Activated CD8-positive, alpha-beta T cell treated with anti-CD3 and anti-CD28 coated beads for 36 hours (primary cell): ENCODE measurements at places on chromosomes 1 and 21. TPM values are rescaled to one million over a fixed set of nuclear protein-coding genes. Genes with fewer than 3 reads are reported as not detected.

DNA sequence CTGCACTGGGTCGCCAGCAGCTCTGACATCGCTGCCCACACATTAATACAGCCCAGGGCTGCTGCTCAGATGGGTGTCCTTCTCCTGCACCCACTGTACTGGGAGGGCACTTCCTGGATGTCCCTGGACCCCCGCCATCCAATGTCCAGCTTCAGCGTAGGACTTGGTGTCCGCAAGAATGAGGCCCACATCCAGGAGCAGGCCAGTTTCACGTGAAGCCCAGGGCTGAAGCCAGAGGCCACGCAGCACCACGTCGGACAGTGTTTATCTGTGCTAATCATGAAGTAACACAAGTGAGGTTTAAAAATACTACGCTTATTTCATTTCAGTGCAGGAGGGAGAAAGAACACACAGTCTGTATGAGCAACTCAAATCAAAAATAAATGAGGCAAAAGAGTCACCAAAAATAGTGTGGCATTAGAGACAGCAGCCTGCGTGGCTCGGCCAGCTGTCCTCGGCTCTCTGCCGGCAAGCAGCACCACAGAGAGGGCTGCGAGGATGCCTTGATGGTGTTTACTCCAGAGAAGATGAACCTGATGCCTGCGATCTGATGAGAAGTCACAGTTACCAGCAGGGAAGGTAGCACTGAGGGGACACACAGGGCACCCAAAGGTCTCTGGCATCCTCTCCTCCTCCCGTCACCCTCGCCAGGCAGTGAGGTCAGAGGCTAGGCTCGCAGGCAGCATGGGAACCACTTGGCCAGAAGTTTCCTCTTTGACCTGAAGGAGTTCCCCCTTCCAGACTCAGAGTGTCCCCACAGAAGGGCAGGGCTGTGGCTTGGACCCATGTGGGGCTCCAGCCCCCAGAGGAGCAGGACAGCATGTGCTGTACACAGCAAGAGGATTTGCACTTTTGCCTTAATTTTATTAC is 22.1 kb upstream of the NPHP4 start:
- no peak for DNase-seq

- no peak for DNase-seq
Measured at GRCh38 chr1:93705892-93706500, 24.4 kb upstream of the BCAR3 start.

- peak; percentile 89 for DNase-seq
Measured at GRCh38 chr1:234722904-234723720, 113.1 kb upstream of the IRF2BP2 start.

GRCh38 chr1:182227864-182228547 is 163.6 kb downstream of the GLUL start:
- no peak for DNase-seq

- peak; percentile 22 for DNase-seq
Measured at GRCh38 chr1:167601442-167602383, 28.3 kb upstream of the RCSD1 start.

- DNase-seq: no peak
Measured at GRCh38 chr1:26098602-26099001, 13.0 kb upstream of the PDIK1L start.

DNA sequence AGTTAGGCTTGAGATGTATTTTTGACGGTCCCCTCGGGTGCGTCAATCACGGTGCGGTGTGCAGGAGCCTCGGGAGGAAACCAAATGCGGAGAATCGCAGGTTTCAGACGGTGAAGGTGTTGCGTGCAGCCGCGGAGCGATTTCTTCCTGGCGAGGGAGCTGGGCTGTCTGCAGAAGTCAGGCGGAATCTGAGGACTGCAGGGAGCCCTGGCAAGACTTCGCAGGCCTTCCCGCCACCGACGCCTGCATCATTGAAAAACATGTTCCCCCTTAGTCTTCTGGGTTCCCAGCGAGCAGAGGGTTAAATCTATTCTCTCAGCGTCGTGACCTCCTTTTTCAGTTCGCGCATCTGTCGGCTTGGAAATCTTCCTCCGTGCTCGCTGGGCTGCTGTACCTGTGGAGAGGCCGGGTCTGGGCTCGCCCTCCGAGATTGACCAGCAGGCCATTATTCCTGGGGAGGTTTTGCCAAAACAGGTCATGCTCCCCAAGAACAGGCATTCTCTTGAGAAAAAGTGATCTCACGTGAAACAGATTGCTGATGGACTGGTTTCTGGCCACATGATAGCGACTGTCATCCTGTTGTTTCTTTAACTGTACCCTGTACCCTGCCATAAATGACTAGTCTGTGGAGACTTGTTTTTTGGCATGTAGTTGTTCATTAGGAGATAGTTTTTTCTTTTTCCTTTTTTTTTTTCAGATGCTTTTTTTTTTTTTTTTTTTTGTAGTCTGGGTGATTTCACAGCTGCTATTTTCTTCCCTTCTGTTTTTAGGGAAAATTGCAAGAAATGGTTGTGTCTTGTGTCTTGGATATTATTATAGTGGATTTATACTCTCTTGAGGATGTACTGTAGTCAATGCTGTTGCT is 894 bp downstream of the EPB41 start:
- peak; percentile 69 for DNase-seq

DNA sequence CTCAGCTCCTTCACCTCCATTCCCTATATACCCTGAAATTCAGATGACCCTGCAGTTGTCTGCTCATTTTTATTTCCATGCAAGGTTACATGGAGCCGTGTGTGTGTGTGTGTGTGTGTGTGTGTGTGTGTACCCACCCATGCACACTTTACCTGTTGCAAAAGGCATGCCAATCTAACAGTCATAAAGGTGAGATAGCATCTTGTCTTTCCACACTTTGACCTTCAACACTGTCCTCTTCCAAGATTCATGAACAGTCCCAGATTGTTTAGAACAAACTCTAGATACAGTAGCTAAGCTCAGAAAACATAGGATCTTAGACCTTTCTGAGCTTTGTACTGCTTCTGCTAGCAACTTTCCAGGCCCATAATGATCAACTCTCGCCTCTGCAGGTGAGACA is 9.5 kb downstream of the LRRN2 start:
- DNase-seq: no peak

GRCh38 chr1:18608534-18608933 is 22.1 kb upstream of the PAX7 start:
- DNase-seq: no peak

DNA sequence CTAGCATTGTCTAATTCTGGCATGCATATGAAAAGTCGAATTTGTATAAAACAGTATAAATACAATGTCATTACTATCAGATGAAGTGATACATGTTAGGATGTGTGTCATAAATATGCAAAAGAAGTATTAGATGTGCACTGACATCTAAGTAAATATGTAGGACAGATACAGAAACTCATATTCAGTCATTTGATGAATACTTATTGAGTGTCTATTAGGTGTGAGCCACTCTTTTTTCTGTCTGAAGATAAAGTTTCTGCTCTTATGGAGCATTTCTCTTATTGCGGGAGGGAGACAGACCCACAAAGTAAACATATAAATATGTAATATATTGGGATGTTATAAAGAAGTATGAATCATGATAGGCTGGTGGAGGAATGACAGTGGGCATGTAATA is 426.6 kb upstream of the B3GALT2 start:
- no peak for DNase-seq

- peak; percentile 53 for DNase-seq
Measured at GRCh38 chr1:3902571-3903091, 2.6 kb upstream of the C1orf174 start.

- DNase-seq: no peak
Measured at GRCh38 chr1:109782514-109782913, 18.8 kb upstream of the EPS8L3 start.

DNA sequence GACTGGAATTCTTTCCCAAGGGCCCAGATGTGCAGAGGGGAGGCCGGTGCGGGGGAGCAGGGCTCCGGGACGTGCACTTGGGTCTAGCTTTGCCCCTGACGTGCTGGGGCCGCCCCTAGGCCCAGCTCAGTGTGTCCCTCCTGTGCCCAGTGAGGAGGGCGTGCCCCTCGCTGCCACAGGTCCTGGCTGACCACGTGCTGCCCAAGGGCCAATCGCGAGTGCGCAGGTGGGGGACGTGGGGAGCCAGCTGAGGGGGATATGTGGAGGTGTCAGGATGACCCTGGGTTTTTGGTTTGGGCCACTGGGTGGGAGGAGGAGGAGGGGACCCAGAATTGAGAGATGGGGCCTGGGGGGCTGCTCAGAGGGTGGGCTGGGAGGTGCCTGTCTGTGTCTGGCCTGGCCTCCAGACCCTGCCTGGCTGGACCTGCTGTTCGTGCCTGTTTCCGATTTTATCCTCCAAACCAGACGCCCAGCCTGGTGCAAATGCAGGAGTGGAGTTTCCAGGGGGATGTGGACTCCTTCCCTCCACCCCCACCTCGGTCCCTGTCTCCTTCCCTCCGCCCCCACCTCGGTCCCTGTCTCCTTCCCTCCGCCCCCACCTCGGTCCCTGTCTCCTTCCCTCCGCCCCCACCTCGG is 6.1 kb upstream of the RNF223 start:
- peak; percentile 60 for DNase-seq

GRCh38 chr1:47593013-47593568 is 155.2 kb downstream of the FOXD2 start:
- DNase-seq: no peak

GRCh38 chr1:36238433-36238832 is 14.2 kb downstream of the THRAP3 start:
- no peak for DNase-seq

DNA sequence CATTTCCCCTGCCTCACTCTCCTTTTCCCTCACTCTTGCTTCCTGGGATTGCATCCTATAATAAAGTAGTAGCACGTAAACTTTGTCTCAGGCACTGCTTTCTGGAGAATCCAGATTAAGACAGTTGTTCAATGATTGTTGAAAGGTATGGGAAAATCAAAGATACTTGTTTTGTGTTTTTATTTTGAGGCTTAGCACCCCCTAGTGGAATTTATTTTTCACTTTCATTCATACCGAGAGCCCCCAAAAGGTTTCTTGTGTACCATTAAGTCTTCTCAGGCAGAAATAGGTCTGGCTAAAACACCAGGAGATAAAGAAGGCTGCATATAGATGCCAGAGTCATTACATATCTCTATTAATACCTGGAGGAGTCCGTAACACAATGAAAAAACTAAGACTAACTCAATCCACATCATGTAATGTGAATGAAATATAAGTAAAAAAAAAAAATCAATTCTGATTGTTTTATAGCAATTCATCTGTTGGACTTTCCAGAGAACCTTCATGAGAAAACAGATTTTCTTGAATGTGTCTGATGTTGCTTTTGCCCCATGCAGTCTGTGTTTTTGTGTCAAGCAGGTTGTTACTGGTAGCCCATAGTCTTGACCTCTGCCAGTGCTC is 103.5 kb downstream of the RPE65 start:
- no peak for DNase-seq

DNA sequence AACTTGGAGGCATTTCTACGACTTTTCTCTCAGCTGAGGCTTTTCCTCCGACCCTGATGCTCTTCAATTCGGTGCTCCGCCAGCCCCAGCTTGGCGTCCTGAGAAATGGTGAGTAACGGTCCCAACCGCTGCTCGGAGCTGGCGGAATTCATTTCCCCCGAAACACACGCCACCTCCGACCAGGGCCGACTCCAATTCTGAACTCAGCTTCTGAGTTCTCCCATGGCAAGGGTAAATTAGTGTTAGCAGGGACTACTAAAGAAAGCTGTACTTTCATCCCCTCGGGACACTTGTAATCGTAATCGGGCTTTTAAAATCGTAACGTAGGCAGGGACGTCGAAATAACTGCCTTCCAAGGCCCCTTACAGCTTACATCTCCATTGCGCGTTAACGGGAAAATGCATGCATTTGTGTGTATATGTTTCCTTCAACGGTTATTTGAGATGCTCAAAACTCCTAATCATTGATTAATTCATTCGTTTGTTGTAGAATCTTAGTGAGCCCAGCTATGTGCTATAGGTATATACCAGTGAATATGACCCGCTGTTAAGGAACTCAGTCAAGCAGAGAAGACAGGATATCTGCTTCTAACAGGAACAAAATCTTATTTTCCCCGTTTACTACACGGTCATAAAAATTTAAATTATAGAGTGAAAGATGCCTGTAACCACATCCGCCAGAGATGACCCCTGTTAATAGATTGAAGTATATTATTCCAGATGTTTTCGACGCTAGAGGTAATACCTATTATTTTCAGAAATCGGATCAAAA is 472 bp downstream of the DTL start:
- no peak for DNase-seq

- DNase-seq: no peak
Measured at GRCh38 chr1:42832641-42833240, 13.7 kb upstream of the ZNF691 start.

GRCh38 chr1:239268007-239268406 is 118.4 kb upstream of the CHRM3 start:
- no peak for DNase-seq

DNA sequence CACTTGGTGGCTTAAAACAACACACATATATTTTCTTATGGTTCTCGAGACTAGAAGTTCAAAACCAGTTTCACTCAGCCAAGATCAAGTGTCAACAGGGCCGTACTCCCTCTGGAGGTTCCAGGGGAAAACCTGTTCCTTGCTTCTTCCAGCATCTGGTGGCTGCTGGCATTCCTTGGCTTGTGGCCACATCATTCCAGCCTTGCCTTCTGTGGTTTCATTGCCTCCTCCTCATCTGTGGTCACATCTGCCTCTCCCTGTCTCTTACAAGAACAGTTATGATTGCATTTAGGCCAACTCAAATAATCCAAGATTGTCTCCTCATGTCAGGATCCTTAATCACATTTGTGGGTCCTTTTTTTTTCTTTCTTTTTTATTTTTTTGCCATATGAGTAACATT is 240.7 kb upstream of the HOOK1 start:
- DNase-seq: no peak

DNA sequence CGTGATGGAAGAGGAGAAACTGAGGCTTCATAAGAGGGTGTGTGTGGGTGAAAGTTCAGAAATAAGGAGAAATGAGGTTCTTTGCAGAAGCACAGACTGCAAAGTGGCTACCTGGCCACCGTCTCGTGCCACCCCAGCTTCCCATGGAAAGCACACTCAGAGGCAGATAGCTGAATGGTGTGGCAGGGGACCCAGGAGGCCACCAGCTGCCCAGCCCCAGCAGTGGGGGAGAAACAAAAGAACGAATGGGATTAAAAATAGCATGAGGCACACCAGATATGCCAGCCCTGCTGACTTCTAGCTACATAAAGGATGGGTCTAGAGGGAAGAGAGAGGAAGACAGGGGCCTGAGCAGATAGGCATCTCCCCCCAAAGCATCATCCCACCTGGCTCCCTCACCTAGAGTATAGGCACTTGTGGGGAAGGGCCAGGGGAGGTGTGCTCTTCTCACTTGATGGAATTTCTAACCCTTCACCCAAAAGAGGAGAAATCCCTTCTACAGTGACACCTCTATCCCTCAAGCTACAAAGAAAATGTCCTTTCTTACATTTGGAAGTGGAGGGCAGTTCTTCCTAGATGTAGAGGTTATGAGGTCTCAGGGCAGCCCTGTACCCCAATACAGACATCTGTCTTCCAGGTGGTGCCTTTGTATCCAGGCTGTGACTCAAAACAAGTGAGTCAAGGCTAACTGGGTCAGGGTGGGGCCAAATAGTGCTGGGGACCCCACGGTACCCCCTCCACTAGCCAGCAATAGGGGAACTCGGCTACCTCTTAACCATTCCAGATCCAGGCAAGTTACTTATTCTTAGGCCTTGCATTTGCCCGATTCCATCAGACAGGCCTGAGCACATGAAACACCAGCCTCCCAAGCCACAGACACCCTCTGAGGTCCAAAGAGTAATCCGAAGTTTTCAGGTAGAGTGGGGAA is 3.5 kb downstream of the HDGF start:
- DNase-seq: no peak

GRCh38 chr1:19635646-19636045 is 8.5 kb upstream of the NBL1 start:
- DNase-seq: no peak

Gene SPRR1B
- not detected for total RNA-seq

Gene SIPA1L2
- total RNA-seq: 1.7 TPM

Gene CA6
- total RNA-seq: 3.5 TPM

Gene RNF207
- 9.9 TPM for total RNA-seq

Gene FCER1G
- 0.81 TPM for total RNA-seq

Gene TFAP2E
- 0.58 TPM for total RNA-seq

Gene INSRR
- 0.47 TPM for total RNA-seq
